ENCODE measurements at places on chromosomes 16 and 17. TPM values are rescaled to one million over a fixed set of nuclear protein-coding genes. Genes with fewer than 3 reads are reported as not detected.

GRCh38 chr17:1497831-1498230, 5.3 kb upstream of the MYO1C start:
- no peak for DNase-seq

Gene RNF43
- 2.6 TPM for total RNA-seq

Gene SYNGR3
- 44.9 TPM for total RNA-seq

Gene PPP1R9B
- 34.7 TPM for total RNA-seq

DNA sequence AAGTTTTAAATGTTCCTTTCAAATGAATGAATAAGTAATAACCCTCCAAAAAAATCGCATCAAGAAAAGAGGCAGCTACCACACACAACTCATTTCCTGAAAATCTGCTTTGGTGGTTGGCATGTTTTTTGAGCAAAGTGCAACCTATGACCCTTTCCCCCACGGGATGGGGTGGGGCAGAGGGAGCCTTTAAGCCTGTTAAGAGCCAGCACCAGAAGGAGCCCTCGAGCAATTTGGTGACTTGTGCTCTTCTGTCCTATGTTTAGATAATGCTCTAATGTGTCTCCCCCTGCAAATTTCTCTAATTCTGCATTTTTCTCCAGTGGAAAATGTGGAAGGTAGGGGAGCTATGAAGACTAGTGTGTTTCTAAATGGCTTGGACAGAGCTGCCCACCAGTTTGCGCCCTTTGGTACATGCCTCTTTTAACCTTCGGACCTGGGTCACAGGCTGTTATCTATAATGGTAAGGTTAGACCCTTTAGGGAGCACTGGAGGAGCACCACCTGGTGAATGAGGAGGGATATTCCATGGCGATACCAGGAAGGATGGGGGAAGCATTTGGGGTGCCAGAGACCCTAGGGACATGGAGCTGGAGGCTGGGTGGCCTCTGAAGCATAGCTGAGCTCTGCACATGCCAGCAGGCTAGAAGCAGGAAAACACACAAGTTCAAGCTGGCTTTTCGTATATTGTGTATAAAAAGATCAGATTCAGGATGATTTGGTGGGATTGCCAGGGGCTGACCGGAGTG, 1.6 kb downstream of the PYCARD start:
- DNase-seq, result peak; percentile 42

Gene IL17C
- total RNA-seq, result not detected

Gene MMP25
- total RNA-seq, result not detected

DNA sequence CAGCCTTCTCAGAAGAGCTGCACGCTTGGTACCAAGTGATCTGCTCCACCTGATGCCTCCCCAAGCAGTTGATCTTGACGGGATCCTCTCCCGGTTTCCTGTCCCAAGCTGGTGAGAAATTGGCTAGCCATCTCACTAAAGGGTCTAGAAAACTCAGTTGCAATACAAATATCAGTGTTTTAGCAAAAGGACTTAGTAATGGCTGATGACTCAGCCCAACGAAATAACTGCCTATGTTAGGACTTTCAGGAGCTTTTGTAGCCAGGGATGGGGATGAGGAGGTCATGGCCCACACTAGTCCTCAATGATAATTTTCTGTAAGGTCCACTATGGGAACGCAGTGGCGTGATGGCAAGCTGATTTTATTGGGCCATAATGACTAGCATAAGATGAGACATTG, 23.3 kb upstream of the ENGASE start:
- no peak for DNase-seq

DNA sequence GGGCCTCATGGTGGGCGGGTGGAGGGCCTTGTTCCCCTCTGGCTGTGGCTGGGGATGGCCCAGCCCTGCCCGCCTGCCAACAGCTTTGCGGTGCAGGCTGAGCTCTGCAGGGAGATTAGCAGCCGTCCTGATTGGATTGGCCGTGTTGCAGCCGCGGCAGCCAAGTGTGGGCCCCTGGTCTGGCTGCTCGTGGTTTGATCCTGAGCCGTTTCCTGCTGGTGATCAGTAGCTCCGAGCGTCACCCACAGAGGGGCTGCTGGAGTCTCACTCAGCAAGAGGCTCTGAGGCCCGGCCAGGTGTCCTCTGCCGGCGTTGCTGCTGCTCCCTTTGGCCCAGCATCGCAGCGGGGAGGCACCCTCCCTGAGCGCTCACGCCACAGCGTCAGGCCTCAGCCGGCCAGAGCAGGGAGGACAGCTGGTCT, 32.5 kb downstream of the BAIAP2 start:
- no peak for DNase-seq

- no peak for DNase-seq
Measured at GRCh38 chr16:27531826-27532800, 17.6 kb downstream of the GTF3C1 start.

Measured in Caki2 (cell line).